ENCODE measurements at places on chromosomes 3 and 15.

GRCh38 chr15:74842581-74843444 lies at the start of gene ULK3:
ULK3 (minus strand) TSS chr15:74843156; CDS start chr15:74843105, 51 bp downstream.
- DNase-seq, result peak; percentile 90

GRCh38 chr3:99332276-99332675 lies 306.1 kb upstream of the COL8A1 start:
- no peak for DNase-seq

- DNase-seq, result no peak
Measured at GRCh38 chr3:32437896-32438295, 46.2 kb downstream of the CMTM7 start.

- no peak for DNase-seq
Measured at GRCh38 chr3:25854214-25854613, 64.3 kb downstream of the OXSM start.

- DNase-seq, result no peak
Measured at GRCh38 chr15:81394603-81395002, 20.6 kb upstream of the TMC3 start.

- no peak for DNase-seq
Measured at GRCh38 chr3:132659000-132659364, 627 bp downstream of the ACAD11 start.

DNA sequence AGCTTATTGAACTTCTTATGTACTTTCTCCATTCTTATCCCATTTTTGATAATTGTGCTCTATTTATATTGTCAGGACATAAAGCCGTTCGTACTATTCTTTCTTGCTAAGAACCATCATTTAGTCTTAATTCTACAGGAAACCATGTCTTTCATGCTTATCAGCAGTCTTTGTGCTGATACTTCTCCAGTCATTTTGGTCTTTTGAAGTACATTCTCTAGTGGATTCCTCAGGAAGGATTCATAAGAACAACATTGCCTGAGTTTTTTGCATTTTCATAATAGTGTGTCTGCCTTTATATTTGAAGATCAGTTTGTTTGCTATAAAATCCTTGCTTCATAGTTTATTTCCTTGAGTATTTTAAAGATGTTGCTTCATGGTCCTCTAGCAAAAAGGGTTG lies 126.6 kb upstream of the NEO1 start:
- DNase-seq, result no peak

DNA sequence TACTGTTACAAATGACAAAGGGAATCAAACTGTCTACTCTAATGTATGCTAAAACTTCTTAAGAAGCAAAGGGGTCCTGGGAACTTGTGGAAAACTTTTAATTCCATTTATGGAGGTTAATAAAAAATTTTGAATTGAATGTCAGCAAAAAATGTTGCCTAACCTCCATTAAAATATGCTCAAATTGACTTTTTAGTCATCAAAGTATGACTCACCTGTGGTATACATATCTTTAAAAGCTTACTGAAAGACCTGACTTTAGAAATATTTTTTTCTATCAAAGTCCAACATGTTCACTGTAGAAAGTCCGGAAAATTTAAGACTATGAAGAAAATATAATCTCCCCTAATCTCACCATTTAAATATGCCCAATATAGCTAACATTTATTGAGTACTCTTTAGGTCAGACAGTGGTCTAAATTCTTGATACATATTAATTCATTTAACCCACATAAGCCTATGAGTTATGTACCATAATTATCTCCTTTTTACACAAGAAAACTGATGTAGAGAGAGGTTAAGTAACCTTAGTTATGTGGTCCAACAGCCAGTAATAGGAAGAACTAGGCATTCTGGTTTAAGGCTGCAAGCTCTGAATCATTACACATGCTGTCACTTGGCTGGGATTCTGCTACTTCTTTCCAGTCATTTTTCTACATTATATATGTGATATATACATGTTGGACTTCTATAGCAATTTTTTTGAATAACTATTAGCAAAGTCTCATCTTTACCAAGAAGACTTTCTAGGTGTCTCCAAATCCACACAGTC lies 83.6 kb downstream of the PDZRN3 start:
- no peak for DNase-seq

GRCh38 chr15:63463036-63463435 lies 41.4 kb upstream of the USP3 start:
- DNase-seq, result no peak

GRCh38 chr3:158685159-158685558 lies 12.7 kb upstream of the LXN start:
- no peak for DNase-seq

DNA sequence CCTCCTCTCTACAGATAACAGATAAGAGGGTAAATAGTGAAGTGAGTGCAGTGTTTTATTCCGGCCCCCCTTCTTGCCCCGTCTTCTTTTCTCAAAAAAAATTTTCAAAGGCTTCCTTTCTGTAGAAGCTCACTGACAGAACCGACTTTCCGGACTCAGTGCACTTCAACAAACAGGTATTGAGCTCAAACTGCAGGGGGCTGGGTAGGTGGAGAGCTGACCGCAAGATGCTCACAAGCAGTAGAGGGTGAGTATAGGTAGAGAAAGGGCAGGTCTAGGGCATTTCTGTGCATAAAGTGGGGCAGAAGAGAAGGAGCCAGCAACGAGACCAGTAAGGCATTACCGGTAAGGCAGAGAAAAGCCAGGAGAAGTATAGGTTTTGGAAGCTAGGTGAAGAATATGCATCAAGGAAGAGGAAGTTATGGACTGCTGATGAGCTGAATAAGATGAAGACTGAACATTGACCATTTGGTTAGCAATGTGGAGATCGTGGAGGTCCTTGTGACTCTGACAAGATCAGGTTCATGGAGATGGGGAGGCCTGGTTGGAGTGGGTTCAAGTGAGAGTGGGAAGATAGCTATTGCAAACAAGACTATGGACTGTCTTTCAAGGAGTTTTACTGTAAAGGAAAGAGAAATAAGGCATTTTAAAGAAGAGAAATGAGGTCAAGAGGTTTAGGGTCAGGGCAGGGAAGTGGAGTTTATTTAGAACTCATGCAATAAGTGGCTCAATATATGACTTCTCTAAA lies 97.4 kb downstream of the ST6GAL1 start:
- no peak for DNase-seq

GRCh38 chr15:55528812-55529211 lies 20.8 kb upstream of the DNAAF4 start:
- DNase-seq, result no peak

DNA sequence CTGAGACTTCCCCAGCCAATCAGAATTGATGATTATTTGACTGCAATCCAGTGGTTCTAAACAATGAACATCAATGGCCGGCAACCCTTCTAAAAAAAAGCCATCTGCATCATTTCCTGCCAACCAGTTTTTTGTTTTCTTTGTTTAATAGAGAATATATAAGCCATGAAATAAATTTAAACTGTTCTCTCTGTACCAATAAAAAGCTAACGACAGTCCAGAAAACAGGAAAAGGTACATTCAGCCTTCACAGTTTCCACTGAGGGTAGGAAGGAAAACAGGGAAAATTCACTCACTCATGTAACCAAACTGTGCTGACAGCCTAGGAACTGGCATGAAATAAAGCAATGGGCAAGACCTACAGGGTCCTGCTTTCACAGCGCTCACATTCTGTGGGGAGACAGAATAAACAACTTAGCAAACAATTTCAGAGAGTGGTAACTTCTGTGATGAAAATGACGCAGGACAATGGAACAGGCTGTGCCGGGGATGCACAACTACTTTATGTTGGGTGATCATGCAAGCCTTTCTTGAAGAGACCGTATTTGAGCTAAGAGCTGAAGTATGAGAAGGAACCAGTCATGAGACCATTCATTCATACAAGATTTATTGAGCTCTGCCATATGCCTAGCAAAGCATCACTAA lies 630.1 kb downstream of the MAGI1 start:
- no peak for DNase-seq

- no peak for DNase-seq
Measured at GRCh38 chr15:26087881-26088280, 224.8 kb upstream of the ATP10A start.

GRCh38 chr3:136750209-136750896 lies 1.8 kb downstream of the STAG1 start:
- DNase-seq, result peak; percentile 8

DNA sequence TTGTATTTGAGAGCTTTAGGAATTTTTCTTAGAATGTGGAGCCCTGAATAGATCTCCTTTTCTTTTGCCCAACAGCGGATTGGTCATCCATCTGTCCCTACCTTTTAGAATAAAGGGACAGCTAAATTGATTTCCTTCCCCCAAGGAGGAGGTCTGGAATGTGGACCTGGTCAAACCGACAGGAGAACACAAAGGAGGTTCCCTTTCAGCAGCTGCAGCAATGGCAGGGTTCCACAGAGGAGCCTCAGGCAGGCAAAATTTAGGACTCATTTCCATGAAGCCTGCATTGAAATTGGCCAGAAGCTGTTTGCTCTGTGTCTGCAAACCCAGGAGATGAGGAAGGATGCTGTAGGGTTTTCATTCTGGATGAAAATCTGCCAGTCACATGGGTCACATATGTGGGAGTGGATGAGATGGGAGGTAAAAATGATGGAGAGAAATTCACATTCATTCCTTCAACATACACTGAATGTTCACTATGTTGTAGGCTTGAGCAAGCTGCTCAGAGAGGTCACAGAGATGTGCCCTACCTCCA lies 77.3 kb downstream of the LRTM1 start:
- no peak for DNase-seq

DNA sequence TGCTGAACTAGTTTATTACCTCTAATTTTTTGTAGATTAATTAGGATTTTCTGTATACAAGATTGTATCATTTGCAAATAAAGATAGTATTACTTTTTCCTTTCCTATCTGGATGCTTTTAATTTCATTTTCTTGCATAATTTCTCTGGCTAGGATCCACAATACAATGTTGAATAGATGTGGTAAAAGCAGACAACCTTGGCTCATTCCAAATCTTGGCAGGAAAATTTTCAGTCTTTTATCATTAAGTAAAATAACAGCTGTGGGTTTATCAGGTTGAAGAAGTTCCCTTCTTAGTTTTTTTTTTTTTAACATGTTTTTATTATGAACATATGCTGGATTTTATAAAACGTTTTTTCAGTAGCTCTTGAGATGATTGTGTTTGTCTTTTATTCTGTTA lies 422.6 kb downstream of the AGBL1 start:
- no peak for DNase-seq

- DNase-seq, result no peak
Measured at GRCh38 chr3:129360171-129360611, 68.2 kb downstream of the EFCAB12 start.

DNA sequence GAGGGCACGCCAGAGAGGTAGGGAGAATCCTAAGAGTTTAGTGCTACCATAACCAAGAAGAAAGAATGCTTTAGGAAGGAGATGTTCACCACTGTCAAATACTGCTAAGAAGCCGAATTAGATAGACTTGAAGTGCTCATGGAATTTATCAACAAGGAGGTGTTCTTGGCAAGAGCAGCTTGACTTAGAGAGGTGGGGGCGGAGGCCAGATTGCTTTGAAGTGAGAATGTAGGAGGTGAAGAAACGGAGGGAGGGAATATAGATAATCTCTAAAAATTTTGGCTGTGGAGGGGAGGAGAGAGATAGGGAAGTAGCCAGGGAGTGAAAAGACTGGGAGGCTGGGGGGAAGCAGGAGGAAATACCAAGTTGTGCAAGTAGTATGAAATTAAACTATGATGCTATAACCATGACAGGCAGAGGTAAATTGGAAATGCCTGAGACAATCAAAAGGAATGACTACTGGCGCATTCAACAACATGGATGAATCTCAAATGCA lies 35.5 kb downstream of the GADL1 start:
- no peak for DNase-seq

GRCh38 chr3:172701751-172702150 lies 9.1 kb downstream of the NCEH1 start:
- DNase-seq, result no peak

All from stimulated activated CD4-positive, alpha-beta T cell treated with anti-CD3 and anti-CD28 coated beads, Interleukin-15, amount 100 ng/mL, for 48 hours (primary cell).